ENCODE measurements at places on chromosomes 5 and 9.

- DNase-seq, result no peak
Measured at GRCh38 chr5:136198453-136198852, 5.5 kb upstream of the SMIM32 start.

- peak; percentile 48 for DNase-seq
Measured at GRCh38 chr9:131799177-131799823, 59.4 kb upstream of the RAPGEF1 start.

GRCh38 chr5:13643734-13644133, 300.8 kb downstream of the DNAH5 start:
- DNase-seq, result no peak

- DNase-seq, result no peak
Measured at GRCh38 chr9:133202145-133202513, 6.9 kb downstream of the OBP2B start.

- DNase-seq, result no peak
Measured at GRCh38 chr5:66232706-66233445, 88.8 kb downstream of the SREK1 start.

DNA sequence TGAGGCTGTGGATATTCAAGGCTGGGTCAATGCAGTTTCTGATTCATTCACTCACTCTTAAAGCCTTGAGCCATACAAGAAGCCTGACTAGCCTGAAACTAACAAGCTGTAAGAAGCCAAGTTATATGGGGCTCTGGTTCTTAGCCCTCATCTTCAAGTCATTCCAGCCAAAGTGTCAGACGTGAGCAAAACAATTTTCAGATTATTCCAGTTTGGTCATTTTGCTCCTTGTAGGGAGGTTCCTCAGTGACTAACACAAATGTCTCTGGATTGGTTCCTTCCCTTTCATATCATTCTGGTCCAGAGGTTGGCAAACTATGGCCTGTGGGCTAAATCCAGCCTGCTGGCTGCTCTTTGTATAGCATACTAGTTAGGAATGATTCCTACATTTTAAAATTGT, 12.5 kb upstream of the SHOC1 start:
- DNase-seq, result peak; percentile 5

- no peak for DNase-seq
Measured at GRCh38 chr5:159403906-159404681, 73.8 kb upstream of the IL12B start.

- DNase-seq, result no peak
Measured at GRCh38 chr9:137764981-137765380, 112.6 kb upstream of the CACNA1B start.

Data from suppressor macrophage treated with lipopolysaccharide for 4 hours (primary cell).